ENCODE measurements at places on chromosomes 5 and 9.

- no peak for DNase-seq
Measured at GRCh38 chr9:95190413-95190812, 127.1 kb downstream of the FANCC start.

DNA sequence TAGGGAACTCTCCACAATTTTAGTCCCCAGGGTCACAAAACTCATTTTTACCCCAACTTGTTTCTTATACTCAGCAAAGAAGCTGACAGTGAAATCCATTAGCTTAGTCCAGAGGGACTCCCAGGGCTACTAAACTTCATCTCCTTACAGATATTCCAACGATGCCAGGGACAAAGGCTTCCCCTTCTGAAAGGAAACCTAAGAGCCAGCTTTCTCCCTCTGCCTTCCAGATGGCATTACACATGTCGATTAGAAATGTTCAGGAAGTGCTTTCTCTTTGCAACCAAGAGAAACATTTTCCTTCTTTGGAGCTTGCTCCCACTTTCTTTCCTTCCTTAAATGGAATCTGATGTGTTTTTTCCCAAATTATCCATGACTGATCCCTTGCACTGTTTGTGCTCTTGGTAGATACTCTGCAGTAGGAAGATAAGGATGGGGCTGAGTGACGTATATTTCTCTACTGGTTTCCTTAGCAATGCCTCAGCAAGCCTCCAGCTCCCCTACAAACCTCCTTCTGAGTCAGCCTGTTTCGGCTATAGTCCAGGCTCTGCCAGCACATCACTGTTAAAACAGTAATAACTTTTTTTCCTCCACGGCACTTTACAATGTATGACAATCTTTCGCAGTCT, 43.0 kb upstream of the HTR4 start:
- DNase-seq, result no peak

DNA sequence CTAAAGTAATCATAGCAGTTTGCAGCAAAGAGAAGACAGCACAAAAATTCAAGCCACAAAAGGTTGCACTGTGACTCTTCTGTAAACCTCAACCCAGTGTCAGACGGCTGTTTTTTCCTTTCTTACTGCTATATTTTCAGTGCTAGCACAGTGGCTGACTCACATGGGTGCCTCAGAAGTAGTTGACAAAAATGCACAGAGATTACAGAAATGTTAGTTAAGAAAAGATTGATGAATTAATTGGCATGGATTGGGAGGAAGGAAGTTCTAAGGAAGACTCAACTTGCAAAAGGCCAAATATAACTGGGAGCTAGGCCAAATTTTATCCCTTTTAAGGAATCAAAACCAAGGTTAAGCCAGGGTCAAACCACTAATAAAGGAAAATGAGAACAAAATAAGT, 43.7 kb upstream of the ITGA1 start:
- no peak for DNase-seq

DNA sequence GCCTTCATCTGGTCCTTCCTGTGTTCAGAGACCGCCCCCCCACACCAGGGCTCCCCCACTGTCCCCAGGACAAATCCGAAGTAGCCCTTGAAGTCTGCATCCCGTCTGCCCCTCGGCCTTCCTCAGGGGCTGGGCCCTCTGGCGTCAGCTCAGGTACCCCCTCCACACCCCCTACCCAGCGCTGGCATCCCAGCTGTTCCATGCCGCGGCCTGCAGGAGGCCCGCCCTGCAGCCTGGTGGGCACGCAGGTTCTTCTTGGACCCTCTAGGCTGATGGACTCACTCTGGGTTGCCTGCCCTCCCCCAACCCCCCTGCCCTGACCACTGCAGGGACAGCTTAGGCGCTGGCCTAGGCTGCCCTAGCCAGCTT, 6.6 kb downstream of the SLC2A6 start:
- no peak for DNase-seq

- DNase-seq, result no peak
Measured at GRCh38 chr9:16530669-16531642, 339.5 kb downstream of the BNC2 start.

GRCh38 chr5:16642867-16643266, 26.1 kb upstream of the RETREG1 start:
- DNase-seq, result no peak

GRCh38 chr9:89398621-89399020, 80.3 kb downstream of the SECISBP2 start:
- no peak for DNase-seq

GRCh38 chr9:135241381-135242048, 154.0 kb downstream of the OLFM1 start:
- DNase-seq, result no peak
